ENCODE measurements at places on chromosomes 3 and 15.

GRCh38 chr3:107753494-107753893 lies 230.7 kb downstream of the BBX start:
- peak; percentile 68 for DNase-seq

- DNase-seq: no peak
Observed at GRCh38 chr3:43340403-43340802, 54.1 kb downstream of the SNRK start.

GRCh38 chr3:61407397-61407796 lies 154.0 kb upstream of the PTPRG start:
- DNase-seq: no peak

DNA sequence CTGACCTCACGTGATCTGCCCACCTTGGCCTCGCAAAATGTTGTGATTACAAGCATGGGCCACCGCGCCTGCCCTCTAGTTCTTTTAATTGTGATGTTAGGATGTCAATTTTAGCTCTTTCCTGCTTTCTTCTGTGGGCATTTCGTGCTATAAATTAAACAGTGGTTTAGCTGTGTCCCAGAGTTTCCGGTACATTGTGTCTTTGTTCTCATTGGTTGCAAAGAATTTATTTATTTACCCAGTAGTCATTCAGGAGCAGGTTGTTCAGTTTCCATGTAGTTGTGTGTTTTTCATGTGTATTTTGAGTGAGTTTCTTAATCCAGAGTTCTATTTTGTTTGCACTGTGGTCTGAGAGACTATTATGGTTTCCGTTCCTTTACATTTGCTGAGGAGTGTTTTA lies 30.1 kb downstream of the MYRIP start:
- DNase-seq: no peak

DNA sequence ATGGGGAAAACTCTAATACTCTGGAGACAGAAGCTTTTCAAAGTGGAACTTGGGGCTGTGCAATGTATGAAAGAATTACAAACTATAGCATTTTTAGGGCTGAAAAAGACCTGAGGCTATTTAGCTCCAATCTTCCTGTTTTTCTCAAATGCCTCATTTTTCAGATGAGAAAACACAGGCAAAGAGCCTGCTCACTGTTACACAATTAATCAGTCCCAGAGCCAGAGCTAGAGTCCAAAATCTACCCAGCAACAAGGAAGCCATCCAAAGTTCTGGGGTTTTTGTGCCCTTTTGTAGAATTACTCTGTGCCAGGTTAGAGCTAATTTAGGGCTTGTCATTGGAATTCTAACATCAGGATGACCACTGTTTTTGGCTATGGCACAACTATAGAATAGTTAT lies 45.5 kb downstream of the GPR149 start:
- no peak for DNase-seq

DNA sequence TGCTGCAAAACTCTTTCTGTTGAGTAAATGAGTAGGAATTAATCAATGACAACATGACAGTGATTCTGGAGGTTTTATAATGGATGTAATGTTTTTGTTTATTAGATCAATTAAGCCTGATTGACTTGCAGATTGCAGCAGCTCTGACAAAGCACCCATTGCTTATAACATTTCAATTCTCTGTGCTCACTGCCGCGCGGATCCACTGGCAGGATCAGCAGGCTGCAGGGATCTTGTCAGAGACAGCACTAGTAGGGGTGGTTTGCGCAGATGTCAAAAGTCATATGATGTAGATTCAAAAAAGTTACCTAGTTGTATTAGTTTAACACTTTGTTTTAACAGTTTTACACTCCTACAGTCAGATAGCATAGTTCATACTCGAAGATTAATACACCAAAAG lies 93.4 kb downstream of the MBNL1 start:
- no peak for DNase-seq

GRCh38 chr3:113174801-113175485 lies 36.4 kb upstream of the BOC start:
- no peak for DNase-seq

DNA sequence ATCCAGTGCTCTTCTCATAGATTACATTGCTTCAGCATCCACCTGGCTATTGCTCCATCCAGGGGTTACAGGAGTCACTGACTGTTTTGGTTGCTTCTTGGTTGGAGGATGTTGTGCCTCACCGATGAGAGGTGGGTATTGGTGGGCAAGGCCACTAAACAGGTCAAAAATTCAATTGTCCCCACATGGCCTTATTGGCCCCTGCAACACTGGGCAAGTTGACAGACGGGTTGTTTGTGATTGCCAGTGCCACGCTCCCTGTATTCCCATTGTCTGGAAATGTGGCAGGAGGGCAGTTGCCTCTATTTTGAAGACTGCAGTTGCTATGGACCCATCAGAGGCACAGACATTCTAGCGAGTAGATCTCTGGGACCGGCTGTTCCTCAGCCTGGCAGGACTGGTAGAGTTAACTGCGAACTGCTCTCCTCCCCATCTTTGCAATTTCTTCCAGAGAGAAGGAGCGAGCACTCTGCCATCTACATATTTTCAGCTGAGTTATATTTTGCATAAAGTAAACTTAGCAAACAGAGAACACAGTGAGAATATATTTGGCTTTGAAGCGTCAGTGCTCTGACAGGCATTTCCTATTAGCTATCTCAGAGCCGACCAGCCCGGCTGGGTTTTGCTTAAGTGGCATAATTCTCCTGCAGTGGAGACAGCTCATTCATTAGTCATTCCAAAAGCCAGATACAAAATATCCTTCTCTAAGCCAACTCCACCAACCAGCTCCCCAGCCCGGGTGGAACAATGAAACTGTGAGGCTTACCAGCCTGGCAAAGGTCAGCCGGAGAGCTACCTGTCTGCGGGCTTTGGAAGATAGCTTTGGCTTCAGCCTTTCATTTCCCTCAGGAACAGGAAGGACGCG lies 26.0 kb upstream of the MAGEF1 start:
- no peak for DNase-seq

DNA sequence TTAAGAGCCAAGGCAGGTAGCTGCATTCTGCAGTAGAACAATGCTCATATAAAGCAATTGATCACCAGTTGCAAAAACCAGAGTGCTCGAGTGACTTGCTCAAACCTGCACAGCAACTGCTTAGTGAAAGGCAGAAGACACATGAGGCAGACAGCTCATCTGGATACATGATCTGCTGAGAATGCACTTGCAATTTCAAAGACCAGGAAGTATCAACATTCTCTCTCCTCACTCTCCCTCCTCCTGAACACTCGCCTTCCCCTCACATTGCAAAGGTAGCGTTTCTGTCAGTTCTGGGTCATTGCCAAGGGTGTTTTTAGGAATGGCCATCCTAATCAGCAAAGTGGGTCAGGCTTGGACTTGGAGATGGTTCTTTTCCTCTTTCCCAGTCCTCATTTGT lies 61.0 kb downstream of the BFSP2 start:
- no peak for DNase-seq

DNA sequence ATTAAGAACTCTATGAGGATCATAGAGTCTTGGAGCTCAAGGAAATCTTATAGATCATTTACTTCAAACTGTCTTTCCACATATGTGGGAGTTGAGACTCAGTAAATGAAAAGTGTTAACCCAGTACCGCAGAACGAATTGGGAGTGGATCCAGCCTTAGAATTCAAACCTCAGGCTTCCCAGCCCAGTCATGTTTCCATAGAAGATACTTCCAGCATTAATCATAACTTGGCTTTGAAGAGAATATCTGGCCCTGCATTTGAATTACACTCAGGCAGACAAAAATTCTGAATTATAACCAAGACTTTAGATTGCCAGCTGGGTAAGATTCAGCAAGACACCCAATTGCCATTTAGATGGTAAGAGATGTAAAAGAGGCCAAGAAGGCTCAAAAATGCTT lies 972.0 kb downstream of the TUSC7 start:
- DNase-seq: no peak

GRCh38 chr15:74364936-74365597 lies 2.4 kb downstream of the CYP11A1 start:
- no peak for DNase-seq

- no peak for DNase-seq
Observed at GRCh38 chr15:62165793-62166375, 799 bp upstream of the C2CD4B start.

- no peak for DNase-seq
Observed at GRCh38 chr3:162517110-162517509, 1020.5 kb downstream of the OTOL1 start.

DNA sequence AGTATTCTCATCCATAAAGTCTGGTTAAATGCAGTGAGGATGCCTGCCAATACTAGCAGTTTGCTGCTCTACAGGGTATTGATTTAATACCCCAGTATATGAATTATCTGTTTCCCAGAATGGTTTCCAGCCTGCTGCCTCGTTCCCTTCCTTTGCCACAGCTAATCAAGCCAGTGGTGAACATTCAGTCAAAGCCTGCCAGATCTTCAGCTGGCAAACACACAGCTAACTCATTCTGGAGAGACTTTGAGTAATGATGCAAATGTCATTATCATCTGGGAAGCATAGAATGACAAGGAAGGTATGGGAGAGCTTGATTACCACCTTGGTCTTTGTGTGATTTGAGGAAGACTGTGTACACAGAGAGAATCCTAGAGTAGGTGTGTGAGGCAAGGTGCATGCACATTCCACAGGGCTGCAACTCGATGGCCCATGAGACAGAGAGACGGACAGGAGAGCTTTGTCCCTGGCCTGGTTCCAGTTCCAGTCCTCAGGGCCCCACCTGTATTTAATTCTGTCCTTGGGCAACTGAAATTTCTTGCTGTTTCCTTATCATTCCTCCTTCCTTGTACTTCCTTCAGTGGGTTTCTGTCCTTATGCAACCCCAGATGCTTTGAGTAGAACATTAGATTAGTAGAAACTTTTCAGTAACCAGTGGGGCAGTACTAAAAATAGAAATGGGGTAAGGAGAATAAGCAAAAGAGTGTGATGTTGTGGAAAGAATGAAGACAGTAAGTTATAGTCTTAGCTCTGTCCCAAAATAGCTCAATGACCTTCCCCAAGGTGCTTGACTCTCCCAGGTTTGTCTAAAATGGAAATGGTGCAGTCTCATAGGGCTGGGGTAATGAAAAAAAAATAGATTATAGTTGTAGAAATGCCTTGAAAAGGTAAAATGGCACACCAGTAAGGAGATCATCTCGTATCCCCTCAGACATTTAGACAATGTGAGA lies 72.5 kb downstream of the MITF start:
- no peak for DNase-seq

DNA sequence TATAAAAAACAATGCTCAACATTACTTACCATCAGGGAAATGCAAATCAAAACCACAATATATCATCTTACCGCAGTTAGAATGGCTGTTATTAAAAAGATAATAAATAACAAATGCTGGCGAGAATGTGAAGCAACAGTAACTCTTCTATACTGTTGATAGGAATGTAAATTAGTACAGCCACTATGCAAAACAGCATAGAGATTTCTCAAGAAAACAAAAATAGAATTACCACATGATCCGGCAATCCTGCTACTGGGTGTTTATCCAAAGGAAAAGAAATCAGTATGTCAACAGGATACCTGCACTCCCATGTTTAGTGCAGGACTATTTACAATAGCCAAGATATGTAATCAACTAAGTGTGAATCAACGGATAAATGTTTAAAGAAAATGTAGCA lies 48.1 kb downstream of the ADAM10 start:
- no peak for DNase-seq

DNA sequence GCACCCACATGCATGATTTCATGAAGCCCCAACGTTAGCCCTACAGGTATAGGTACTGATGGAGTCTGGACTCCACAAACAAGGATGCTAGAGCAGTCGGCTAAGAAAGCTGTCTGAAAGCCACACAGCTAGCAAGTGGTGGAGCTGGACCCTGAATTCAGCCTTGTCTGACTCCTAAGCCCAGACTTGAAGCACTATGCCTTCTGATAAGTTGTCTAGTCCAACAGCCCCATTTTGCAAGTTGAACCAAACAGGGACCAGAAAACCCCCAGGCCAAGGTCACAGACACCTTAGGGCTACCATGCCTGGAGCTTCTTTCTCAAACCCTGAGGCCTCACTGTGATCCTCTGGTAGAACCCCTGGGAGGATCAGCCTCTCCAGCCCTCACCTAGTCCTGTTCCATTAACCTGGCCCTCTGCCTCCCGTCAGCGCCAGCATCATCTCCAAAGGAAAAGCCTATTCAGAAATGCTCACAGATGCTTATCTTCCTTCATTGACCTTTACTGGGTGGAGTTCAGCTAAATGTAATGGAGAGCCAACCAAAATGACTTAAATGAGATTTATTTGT lies 1.7 kb upstream of the SLCO2A1 start:
- no peak for DNase-seq

DNA sequence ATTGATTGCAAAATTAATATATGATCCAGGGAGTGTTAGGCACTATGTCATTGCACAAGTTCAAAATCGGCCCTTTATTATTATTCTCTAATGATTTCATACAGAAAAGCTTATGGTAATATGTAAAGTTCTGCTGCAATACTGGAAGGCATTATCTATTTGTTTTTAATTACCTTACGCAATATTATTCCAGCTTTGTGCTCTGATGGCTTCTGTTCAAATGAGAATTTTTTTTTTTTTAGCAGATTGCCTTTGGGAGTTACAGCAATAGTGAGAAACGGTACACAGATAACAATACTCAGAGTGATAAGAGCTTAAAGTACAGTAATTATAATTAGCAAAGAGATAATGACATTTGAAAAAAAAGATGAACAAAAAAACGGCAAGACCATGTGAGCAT lies 602.2 kb upstream of the ALCAM start:
- DNase-seq: no peak

DNA sequence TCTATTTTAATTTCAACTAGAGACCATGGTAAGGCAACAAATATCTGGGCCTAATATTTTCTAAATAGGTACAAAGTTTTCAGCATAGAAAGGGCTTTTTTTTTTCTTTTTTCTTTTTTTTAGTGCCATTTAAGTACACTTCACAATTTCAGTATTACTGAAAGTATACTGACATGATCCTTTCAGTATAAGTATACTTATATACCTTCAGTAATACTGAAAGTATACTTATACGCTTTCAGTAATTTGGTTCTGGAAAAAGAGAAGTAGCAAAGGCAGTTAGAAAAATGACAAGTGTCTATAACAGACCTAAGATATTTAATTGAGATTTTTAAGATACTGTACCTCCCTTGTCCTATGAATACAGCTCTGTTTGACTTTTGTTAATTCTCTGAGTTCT lies 339.2 kb downstream of the EPHA3 start:
- no peak for DNase-seq

- DNase-seq: peak; percentile 19
Observed at GRCh38 chr3:186261638-186262037, 100.4 kb downstream of the DGKG start.

DNA sequence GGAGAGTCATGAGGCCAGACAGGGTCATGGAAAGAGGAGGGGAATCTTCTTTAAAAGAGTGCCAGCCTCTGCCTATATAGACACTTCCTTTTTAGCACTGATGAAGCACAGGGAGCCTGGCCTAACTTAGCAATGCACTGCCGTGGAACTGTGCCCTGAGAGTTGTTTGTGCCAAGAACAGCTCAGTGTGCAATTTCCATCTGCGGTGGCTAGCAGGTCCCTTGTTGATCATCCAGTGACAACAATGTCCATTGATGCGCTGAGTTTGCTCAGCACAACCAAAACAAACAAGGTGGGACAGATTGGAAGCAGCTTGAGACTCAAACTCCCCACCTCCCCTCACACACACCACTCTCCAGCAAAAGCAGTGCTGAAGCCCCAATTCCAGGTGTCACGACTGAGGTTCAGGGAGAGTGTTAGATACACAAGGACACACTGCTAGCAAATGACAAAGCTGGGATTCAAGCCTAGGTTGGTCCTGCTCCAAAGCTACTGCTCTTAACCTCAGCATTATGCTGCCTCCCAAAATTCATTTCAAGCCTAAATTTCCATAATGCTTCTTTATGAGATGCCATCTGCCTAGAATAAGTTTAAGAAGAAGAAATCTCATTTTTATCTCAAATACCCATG lies 316.6 kb upstream of the UBE2E2 start:
- DNase-seq: no peak

All from NCI-H1694 treated with DMSO at 0.1 percent for 48 hours (cell line).